ENCODE measurements at places on chromosomes 3 and 15.

GRCh38 chr3:152175528-152175889, 93.2 kb upstream of the MBNL1 start:
- DNase-seq, result peak; percentile 14

DNA sequence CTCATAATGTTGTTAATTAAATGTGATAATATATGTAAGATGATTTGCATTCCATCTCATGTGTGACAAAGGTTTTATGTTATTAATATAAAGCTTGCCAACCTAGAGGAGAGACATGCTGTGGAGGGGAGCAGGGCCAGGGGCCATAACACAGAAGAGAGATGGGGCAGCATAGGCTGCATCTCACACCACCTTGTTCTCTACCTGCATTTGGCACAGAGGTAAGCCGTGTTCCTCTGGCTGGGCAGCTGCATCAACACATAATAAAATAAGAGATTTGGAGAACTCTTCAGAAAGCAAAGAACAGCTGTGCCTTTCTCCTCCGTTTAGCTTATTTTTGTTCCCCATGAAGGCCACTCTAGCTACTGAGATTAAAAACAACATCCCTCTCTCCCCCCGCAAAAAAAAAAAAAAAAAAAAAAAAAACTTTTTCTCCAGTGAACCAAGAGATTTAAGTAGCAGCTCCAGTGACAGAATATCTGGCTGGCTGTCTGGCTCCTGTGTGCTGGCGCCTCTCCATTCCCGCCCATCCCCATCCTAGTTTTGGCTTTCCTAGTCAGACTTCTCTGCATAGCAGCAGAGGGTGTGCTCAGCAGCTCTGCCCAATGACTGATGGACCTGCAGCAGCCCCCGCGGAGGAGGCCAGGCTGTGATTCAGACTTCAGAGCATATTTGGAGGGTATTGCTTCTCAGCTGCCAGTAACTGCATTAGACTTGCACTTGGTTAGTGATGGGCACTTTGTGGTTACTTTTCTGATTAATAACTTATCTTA, 52.2 kb upstream of the STXBP5L start:
- DNase-seq, result peak; percentile 65

DNA sequence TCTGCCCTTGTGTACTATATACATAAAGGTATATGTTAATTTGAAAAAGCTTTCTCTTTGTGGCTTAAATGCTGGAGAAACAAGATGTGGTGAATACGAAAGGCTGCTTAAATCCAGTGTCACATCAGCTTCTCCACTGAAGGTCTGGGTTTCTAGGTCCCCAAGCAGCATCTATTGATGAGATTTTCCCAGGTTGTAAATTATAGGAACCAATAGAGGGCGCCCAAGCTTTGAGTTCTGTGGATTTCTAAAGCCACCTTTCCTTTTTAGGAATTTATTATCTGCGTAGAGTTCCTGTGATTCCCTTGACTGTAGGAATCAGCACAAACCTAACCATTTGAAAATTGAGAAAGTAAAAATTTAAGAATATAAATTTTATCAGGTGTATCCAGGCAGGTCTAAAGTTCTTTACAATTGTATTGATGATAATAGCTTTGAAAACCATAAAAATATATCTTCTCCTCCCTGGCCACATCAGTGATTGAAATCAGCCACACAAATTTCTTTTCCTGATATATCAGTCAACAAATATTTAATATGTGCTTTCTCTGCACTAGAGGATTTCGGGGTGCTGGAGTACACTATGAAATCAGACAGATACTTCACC, 88.3 kb upstream of the ADAMTSL3 start:
- DNase-seq, result peak; percentile 29

DNA sequence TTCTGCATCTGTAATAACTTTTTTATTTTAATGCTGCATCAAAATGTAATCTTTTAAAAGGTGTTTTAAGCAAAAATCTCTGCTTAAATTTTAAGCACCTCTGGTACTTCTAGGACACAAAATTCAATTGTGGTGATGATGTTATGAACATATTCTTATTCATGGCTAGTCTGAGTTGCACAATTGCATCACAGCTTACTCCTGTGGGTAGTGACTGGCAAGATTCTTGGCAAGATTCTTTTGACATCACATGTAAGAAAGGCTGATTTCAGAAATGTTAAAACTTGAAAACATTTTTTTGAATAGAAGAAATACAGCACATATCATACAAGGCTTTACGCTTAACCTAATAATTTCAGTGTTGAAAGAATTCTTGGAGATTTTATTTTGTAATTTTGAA, 35.7 kb downstream of the IQCH start:
- no peak for DNase-seq

DNA sequence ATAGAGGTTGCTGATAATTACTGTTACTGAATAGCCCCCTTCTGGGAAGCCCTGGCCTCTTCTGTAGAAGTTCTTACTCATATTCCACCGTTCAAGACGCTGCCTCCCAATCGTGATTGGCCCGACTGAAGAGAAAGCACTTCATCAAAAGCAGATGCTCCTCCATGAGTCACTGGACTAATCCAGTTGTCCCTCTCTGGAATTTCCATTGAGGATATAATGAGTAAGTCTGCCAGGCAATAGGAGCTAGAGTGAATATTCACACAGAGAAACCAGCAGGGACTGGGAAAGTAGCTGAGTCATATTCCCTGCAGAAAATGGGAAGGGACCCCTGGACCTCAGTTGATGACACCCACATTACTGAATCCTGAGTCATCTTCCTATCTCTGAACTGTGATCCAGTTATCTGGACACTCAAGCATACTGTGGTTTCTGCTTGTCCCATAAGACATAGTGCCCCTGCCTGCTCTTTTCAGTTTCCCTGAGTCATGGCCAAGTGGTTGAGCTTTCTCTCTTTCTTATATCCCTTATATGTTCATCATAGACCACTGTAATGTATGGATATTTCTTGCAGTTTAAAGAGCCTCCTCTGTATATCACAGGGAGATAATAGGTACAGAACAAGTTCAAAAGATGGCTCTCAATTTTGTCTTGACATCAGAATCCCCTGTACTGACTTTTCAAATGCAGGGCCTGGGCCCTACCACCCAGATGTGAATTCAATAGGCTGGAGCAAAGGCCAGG, 151.2 kb upstream of the CDIN1 start:
- peak; percentile 99 for DNase-seq

DNA sequence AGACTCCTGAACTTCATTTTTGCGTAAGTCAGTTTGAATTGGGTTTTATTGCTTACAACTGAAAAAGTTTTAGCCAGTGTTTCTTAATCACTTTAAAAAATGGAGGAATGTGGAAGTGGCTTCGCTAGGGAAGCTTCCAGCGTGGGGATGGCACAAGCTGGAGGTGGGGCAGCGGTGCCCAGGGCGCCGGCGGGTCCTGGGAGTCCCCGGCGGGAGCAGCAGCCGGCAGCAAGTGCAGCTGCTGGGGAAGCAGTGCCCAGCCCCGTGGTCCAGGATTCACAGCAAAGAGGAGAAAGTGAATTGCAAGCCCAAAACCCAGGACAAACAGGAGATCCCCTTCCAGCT, 301.8 kb upstream of the PROK2 start:
- no peak for DNase-seq

DNA sequence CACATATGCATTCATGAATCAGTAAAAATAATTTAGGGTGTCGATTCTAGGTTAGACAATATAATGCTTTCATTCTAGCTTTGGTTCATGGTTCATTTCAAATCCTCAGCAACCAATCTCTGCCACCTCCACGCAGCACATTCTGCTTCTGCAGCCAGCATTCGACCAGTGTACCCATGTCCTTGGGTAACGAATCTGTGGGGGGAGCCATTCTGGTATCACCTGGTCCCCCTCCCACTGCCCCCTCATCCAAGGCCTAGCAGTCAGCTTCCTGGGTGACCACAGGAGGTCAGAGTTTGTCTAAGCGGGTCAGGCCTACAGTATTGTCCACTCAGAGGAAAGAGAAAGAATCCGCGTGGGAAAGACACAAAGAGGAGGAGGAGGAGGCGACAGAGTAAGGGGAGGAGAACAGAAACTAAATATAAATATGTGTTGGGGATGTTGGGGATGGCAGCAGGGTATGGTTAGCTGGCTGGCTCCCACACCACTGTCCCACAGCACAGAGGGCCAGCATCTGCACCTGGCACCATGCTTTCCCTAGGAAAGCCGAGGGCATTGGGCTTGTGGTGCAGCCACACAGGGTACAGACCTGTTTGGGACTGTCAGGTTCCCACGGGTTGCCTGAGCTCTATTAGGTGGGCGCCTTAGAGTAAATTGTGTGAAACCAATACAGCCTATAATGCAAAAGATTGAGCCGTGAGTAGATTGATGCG, 12.1 kb downstream of the PAK6 start:
- DNase-seq, result no peak

DNA sequence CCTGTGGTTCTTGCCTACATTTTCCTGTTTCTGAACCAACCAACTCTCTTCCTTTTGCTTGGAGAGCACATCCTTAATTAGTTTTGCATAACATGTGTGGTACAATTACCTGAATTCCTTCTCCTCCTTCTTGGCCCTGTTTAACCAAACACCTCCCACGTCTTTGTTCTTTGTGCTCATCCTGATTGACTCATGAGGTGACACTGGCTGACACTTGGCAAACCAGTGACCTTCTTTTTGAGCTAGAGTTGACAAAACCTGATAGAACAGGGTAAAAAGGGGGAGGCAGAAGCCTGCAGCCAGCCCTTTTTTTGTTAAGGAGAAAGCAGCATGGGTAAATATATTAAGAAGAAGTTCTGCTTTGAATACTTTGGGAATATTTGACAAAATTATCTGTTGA, 99.2 kb upstream of the SAMMSON start:
- DNase-seq, result peak; percentile 17

DNA sequence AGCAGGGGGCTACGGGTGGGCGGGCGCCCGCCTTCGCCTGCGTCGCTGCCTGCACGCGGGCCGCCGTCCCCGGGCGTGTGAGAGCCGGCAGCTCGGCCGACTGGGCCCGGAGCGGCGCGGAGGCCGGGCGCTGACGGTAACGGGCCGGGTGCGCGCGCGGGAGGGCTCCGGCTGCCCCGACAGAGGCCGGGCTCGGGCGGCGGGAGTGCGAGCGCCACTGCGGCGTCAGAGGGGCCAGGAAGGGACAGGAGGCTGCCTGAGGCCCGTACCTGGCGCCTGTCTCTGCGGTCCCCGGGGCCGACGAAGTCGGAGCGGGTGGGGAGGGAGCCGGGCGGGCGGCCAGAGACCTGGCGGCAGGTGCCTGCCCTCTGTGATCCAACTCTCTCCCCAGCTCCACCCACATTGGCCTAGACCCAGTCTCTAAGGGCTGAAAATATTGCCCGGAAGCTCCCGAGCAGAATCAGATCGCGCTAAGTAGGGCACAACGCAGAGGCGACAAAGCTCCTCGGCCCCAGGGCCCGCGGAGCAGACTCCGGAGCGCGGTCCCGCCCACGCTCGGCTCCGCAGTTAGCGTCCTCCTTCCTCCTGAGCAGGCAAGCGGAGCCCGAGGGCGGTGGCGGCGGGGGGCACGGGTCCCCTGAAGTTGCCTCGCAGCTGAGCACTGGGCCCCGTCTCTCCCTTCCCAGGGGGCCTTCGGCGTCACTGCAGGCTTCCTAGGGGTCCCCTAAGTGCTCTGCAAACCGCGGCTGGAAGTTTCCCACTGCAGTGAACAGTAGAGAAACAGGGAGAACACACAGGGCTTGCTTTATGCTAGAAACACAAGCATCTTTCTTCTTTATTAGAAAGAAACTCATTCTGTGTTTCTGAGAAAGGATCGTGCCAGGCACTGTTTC, at the start of gene MAN2A2:
Gene MAN2A2 (plus strand): TSS at position 463 of the 893 bp plus-strand sequence. CDS start 906 bp downstream, outside the sequence.
- peak; percentile 30 for DNase-seq

- DNase-seq, result no peak
Observed at GRCh38 chr3:184082465-184082864, 14.4 kb upstream of the HTR3E start.

DNA sequence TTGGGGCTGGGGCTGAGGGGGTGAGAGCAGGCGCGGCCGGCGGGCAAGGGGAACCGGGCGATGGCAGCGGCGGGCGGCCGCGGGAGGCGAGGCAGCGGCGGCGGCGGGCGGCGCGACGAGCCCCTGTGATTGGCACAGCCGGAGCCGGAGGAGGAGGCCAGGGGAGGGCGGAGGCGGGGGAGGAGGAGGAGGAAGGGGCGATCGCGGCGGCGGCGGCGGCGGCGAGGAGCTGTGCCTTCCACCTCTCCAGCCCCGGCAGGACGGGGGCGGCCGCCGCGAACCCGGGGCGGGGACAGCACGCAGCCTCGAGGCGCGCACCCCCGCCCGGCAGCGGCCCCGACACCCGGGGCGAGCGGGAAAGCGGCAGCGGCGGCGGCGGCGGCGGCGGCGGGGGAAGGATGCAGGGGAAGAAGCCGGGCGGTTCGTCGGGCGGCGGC, at the start of gene SLCO3A1:
Gene SLCO3A1 (plus strand): TSS at position 198 of the 437 bp plus-strand sequence.
- DNase-seq, result peak; percentile 37

DNA sequence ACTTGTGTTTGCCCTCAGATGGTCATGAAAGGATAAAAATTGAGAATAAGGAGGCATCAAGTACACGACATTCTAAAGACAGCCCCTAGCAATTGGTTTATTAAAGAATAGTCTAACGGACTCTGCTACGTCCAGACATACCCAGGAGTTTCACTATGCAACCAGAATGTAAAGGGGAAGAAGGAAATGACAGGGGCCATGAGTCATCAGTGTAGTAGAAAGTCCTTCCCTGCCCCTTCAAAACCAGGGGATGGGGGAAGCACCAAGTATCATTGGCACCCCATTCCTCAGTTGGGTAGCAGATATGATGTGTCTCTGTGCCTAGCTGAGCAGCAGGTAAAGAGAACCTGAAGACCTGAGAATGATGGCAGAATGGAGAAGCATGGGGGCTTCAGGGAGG, 367.4 kb downstream of the IL20RB start:
- DNase-seq, result no peak

DNA sequence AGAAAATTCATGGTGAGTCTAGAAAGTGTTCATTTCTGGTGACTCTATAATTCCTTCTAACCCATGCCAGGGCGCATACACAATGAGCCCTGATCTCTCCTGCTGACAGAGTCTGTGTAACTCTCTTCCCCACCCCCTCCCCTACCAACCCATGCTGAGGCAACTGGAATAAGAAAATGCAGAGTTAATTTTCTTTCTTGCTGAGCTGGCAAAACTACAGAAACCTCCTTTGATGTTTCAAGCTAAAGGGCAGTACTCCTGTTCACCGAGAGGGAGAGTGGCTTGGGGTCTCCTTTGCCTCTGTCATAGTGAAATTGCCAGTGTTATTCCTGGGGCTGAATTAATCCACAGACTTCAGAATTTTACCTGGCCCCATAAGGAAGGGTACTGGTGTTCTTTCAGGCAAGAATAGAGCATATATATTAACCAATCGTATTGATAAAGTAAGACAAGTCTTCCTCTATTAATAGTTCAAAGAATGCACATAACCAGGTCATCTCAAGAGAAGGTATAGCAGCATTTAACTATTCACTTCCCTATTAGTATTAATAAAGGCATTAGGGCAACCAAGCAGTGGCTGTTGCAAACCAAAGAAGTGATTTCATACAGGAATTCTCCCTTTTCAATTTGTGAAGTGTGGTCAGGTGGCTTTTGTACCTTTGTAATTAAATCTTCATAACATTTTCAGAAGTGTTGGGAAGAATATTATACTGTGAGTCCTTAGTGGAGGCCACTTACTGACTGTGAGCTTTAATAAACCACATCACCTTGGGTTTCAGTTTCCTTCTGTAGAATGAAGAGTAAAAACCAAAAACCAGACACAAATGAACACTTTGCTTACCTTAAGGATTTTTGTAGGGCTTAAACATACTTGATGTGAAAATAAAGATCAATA, 4.1 kb downstream of the GAP43 start:
- DNase-seq, result no peak

All from kidney glomerular epithelial cell (primary cell).